ENCODE measurements at places on chromosomes 6 and 20.

DNA sequence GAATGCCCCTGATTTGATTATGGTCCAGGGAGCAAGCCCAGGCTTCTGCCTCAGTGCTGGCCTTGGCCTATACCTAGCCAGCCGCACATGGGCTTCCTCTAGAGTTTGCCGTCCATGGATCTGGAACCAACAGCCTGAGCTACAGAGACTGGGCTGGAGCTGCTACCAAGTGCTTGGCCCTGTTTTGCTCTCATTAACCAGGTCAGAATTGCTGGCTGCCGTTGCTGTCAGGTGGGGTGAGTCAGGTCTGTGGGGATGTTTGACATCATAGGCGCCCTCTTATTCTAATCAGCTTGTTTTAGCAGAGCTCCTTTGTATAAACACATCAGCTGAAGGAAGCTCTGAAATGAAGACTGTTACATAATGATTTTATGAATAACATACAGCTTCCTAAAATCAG lies 83.1 kb upstream of the PHACTR2 start:
- DNase-seq = no peak

GRCh38 chr6:101404775-101405174 lies 11.3 kb downstream of the GRIK2 start:
- DNase-seq = no peak

- DNase-seq = no peak
Observed at GRCh38 chr6:168517742-168518347, 76.9 kb downstream of the SMOC2 start.

- DNase-seq = no peak
Observed at GRCh38 chr6:127317388-127318128, 25.9 kb downstream of the ECHDC1 start.

DNA sequence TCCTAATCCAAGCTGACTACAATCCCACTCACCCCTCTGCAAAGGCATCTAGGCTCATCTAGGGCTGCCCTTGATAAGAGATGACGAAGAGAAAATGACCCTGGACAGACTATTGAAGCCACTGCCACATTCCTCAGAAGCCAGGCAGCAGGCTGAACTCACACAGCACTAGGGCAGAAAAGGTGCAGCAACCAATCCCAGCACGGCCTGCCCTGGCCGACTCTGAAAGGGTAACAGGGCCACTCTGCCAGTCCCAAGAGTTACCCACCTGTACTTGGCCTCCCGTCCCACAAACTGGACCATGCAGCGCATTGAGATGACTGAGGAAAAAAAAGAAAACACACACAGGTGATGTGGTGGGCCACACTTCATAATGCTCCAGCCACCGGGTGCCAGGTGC lies 9.1 kb downstream of the MTCH1 start:
- no peak for DNase-seq

GRCh38 chr6:92706976-92707375 lies 712.4 kb downstream of the EPHA7 start:
- no peak for DNase-seq

DNA sequence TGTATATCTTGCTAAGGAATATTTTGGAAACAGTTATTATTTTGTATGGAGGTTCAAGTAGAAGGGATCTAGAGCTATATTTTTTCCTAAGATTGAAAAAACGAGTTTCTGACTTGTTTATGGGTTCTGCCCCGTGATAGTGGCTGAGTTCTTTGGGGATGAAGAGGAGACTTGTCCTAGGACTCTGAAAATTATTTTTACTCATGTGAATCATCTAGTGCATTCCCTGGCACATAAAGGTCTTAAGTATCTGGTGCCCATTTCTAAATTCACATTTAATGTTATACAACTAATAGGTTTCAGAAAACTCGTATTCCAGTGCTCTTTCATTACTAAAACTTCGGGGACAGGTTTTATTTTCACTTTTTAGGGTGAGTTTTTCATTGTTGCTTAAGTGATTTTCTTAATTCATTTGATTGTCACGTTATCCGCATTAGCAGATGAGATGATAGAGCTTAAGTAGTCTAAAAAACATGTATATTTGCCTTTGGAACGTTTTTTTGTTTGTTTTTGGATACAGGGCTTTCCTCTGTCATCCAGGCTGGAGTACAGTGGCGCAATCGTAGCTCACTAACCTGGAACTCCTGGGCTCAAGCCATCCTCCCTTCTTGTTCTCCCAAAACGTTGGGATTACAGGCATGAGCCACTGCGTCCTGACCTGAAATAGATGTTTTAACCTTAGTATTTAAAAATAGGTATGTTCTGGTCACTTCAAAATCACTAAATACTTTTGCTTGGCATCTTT lies 2.1 kb downstream of the NFYA start:
- DNase-seq = no peak

DNA sequence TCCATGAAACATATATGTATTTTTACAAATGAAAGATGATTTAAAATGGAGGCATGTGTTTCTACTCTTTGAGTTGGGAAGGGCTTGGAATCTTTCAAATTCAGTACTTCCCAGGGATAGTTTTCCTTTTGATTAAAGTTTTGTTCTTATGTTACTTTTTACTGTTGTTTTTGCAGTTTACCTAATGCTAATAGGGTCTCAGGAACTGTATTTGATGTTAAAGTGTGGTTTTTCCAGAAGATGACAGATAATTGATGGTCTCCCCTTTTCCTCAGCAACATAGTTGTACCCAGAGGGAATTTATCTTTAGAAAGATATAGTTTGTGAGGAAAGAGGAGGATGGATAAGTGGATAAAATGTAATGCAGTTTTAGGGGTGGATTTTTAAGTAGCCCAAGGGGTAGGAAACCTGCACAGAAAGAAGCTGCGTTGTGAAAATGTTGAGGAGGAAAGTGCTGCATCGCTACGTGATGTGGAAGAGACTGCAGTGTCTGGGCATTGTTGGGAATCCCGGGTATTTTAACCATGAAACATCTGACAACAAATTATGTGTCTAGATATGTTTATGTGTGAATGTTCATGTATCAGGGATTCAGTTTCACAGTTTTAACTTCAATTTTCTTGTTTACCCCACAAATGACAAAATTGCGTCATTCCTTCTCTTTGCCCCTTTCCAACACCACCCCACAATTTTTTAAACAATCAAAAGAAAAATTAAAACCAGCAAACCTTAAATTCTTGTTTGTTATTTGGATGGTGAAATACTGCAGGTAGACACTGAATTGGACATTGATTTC lies 42.3 kb downstream of the GNAS start:
- DNase-seq = no peak

DNA sequence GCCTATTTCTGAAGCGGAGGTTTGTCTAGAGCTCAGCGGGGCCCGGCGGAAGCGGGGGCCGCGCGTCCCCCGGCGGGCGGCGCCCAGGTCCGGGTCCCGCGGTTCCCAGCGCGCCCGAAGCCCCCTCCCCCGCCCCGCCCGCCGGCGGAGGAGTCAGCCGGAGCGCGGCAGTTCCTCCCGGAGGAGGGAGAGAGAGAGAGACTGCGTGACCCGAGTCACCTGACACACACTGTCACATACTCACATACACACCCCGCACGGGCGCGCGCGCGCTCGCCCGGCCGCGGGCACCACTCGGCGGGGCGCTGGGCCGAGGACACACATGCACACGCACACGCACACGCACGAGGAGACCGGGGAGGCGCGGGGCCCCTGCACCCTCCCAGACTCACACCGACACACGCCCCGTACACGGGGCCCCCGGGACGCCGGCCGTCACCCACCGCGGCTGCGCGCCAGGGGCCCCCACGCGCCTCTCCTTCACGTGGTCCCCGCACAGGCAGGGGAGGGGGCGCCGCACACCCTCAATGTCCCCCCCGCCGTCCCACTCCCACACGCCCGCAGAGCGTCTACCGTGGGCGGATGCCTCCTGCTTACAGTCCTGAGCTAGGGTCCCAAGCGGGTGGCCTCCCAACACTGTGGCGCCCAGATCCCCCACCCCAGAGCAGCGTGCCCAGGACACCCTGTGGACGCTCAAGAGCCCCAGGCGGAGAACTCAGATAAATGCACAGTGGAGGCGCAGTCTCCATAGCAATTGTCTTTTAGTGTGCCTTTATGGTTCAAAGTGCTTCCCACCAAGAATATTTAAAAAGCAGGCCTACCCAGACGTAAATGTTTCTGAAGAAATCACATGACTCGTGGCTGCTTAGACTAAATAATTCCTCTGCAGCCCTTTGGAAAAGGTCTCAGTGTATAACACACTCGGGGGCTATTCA lies at the start of gene RRAGD:
RRAGD (minus strand) TSS at position 203 of the 935 bp plus-strand sequence. CDS start 280 bp downstream, outside the sequence.
- DNase-seq = peak; percentile 58

DNA sequence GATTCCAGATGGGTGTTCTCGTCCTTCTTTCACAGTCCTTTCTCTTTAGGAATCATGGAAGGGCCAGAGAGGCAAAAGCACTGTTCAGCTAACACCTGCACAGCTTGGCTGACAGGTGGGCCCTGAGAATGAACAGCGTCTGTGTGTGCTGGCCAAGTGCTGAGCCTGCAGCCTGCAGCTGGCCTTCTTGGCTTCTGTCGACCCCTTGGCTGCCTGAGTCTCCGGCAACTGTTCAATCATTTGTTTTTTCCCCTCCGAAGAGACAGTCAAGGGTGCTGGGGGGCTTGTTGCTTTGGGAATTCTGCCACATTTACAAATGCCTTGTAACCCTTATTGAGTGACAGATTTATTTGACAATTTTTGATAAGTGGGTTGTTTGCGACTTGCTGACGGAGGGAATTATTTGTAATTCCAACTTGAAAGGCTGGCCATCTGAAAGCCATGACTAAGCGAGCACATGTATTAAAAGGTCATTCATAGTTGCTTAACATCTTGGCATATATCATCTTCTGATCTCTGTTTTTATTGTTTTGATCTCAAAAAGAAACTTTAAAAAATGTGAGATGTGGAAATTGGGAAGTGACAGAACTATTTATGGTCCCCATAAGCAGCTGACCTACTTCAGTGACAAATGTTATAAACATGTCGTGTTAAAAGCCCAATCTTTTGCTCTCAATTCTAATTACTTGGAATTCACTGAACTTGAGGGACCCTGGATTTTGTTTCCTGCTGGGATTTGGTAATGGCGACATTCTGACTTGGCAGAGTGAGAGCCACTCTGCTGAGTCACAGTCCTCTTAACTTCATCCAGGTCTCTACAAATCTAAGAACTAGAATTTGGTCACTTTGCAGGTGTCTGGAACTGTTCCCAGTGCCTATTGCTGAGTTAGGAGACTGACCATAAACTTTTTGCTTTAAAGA lies 41.9 kb upstream of the FERMT1 start:
- no peak for DNase-seq

GRCh38 chr6:9485992-9486391 lies 928.9 kb downstream of the TFAP2A start:
- DNase-seq = no peak

GRCh38 chr6:108127826-108128225 lies 38.0 kb upstream of the NR2E1 start:
- no peak for DNase-seq

DNA sequence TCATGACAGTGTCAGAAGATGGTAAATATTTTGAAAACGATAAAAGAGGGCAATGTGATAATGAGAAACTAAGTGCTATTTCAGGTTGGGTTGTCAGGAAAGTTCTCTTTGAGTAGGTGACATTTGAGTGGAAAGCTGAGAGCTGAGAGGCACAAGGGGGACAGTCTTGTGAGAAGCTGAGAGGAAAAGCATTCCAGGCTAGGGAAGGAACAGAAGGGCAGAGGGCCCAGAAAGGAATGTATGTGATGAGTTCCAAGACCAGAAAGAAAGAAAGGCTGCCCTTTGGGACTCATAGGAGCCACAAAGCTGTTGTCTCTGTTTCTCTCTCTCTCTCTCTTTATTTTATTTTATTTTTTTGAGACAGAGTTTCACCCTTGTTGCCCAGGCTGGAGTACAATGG lies 7.6 kb upstream of the RNF182 start:
- DNase-seq = no peak

DNA sequence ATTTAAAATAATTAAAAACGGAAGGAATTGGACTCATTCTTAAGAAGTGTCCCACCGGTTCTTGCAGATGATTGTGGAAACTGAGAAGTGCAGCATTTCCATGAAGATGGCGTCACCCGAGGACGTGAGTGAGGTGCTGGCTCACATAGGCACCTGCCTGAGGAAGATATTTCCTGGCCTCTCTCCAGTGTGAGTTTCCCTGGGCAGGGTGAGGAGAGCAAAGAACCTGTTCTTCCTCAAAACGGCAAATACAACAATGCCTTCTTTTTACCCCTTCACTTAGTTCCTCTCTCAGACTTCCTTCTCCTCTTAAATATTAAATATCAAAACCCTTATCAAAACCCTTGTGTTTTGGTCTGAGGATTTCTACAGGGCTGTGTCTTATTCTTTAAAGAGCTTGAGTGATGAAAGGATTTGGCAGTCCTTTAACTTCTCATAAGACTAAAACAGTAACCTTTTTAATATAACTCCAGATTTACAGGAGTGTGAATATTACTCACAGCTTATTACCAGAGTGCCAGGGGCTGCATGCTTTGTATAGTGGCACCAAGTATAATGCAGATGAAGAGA lies 156.3 kb downstream of the CARMIL1 start:
- no peak for DNase-seq

DNA sequence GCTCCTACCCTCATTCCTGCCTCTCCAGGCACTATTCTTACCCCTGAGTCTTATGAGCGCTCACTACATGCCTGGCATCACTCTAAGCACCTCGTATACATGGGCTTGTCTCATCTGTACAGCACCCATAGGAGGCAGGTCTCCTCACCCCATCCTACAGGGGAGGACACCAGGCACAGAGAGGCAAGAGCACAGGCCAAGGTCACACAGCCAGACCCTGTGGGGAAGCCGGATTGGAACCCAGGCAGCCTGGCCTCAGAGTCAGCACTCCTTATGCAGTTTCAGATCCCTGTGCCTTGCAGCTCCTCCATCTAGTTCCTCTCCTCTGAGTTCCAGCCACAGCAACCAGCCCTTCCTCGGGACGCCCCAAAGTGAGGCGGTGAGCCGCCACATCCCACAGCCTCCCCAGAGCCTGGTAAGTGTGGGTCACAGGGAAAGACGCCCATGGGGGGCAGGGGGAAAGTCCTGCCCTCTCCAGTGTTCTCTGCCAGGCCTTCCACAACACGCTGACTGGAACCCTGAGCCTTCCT lies 103.3 kb downstream of the NFATC2 start:
- no peak for DNase-seq

DNA sequence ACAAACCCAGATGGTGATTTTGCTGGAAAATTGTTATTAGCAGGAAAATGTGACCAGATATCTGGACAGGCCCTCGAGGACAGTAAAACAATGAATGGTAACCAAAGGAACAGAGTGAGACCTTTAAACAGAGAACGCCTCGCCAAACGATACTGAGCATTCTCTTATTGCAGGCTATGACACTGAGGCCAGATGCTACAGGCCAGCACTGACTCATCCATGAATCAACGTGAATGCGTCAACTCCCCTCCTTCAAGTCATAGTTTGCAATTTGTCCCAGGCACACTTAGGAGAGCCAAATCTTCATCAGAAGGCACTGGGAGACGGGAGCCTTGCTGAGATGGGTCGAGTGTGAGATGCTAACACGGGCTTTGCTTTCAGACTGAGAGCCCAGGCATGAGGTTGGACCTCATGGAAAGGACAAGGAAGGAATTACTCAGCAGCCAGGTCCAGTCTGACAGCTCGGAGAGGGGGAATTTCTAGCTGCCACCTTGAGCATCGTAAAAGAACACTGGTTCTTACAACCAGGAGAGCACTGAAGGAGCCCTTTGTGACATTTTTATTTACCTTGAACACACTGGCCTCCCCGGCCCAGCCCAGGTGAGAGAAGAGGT lies 60.7 kb downstream of the BMP7 start:
- no peak for DNase-seq

- DNase-seq = no peak
Observed at GRCh38 chr6:85685713-85686112, 43.0 kb upstream of the SYNCRIP start.

Measured in COR-L47 (cell line).